ENCODE measurements at places on chromosomes 6 and 20. TPM values are rescaled to one million over a fixed set of nuclear protein-coding genes. Genes with fewer than 3 reads are reported as not detected.

Gene SLC2A10
- 0.07 TPM for total RNA-seq

Gene TULP1
- not detected for total RNA-seq

DNA sequence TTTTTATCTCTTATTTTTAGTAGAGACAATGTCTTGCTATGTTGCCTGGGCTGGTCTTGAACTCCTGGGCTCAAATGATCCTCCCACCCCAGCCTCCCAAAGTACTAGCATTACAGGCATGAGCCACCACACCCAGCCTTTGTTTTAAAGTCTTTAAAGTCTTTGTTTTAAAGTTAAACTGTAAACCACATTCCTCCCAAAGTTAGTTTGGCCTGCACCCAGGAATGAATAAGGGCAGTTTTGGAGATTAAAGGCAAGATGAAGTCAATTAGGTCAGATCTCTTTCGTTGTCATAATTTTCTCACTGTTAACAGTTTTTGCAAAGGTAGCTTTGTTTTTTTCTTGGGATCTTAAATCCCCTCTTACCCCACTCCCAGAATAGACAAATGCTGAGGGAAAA is 63.8 kb downstream of the UBR2 start:
- no peak for DNase-seq

DNA sequence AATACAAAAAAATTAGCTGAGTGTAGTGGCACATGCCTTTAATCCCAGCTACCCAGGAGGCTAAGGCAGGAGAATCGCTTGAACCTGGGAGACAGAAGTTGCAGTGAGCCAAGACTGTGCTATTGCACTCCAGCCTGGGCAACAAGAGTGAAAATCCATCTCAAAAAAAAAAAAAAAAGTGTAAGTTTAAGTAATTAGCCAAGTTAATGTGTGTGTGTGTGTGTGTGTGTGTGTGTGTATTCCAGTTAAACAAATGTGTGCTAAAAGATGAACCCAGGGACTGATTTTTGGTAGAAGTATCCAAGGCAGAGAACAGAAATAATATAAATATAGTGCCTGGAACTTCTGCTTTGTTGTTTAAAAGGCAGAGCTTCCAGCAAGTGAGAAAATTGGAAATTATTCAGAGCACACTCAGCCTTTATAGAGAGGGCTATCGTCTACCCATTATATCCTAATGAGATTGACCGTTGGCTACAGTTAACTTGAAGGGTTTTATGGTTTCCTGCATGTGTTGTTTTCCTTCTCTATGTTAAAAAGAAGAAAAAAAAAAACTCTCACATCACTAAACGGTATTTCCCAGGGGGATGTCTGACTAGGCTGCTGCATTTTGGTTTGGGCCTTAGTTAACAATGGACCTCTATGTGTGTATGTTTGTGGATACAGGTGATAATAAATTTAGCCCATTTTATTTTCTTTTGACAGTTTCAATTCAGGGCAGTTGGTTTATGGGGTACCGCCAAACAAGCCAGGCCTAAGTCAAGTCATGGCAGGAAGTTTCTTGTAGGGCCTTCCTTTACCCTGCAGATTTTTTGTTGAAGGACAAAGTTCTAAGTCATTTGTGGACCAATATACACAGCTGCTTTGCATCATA is 9.8 kb downstream of the SOX4 start:
- no peak for DNase-seq

DNA sequence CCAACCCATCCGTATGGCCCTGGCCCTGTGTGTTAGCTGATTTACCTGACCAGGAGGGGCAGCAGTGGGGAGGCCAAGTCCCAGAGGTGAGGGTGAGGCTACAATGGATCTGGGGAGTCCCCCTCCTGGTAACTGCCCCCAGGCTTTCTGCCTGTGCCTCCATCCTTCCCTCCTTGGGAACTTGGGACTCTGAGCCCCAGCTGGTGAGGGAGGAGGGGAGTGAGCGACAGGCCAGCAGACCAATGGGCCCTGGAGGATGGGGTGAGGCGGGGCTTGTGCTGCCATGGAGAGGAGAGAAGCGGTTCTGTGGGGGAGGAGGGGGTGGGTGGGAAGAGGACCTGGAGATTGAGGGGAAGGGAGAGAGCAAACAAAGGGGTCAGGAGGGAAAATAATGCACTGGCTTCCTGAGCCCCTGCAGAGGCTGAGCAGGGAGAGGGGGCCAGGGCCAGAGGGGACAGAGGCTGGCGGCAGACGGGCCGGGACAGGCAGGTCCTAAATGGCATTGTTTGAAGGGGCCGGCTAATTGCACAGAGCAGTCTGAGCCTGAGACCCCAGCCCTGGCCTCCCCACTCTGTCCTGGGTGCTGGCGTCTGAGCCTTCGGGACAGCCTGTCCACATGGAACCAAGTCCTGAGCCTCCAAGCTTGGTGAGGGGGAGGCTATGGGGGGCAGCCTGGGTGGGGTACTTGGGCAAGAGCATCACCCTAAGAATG is 17.5 kb downstream of the DNMT3B start:
- no peak for DNase-seq

Gene ANKRD66
- not detected for total RNA-seq

GRCh38 chr20:1555952-1556351 is 1.6 kb downstream of the SIRPD start:
- no peak for DNase-seq

Gene TRIM31
- not detected for total RNA-seq

DNA sequence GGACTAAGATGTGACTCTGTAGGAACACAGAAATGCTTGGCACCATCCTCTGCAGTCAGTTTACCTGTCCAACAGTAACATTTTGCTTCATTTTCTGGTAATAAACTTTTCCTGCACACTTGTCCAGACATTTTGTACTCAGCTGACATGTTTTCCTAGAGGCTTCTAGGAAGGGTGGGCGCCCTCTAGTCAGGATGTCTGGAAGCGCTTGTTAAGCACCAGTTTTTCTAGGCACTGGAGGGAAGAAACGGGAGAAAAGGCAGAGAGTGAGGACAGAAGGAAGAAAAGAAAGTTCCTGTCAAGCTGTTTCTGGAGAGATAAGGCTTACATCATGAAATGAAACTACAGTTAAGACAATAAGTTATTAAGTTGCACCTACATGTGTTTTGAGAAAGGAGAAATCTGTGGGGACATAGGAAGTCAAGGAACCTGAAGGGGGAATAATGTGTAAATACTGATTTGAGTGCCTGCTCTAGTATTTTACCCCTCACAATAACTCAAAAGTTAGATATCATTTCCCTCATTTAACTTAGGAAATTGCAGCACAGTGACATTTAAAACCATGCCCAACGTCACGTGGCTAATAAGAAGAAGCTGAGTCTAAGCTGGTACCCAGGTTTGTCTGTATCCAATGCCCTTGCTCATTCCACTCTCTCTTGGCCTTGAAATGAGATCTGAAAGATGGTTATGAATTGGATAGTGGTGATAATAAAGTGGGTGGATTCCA is 42.7 kb upstream of the TNFRSF21 start:
- no peak for DNase-seq

DNA sequence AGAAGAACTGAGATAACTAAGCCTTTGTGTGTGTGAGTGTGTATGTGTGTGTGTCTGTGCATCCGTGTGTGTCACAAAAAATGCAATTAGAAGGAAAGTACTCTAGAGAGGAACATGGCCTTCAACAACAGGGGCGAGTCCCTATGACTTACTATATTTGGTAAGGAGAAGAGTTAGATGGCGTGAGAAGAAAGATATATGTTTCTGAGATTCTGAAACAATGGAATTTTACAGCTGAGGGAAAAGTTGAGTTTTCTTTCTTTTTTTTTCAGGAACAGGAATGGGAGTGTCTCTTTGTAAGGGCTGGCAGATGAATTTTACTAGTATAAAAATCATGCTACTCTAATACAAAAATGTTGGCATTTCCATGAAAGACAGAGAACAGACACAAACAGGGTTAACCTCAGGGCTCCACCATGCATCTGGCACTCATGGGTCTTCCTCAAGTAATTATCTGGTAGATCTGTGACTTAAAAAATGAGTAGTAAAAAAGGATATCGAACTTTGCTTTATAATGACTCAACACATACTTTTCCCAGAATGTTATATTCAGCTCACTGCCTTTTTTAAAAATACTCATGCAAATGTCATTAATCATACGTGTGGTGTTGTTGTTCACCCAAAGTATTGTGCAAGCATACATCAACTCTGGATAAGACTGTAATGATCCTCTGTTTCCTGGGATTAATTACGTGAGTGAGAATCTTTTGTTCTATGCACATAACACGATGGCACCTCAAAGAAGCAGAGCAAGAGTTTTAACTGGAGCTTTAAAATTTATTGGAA is 12.8 kb upstream of the SASH1 start:
- no peak for DNase-seq

GRCh38 chr6:81988871-81989270 is 236.4 kb upstream of the TENT5A start:
- DNase-seq, result no peak

DNA sequence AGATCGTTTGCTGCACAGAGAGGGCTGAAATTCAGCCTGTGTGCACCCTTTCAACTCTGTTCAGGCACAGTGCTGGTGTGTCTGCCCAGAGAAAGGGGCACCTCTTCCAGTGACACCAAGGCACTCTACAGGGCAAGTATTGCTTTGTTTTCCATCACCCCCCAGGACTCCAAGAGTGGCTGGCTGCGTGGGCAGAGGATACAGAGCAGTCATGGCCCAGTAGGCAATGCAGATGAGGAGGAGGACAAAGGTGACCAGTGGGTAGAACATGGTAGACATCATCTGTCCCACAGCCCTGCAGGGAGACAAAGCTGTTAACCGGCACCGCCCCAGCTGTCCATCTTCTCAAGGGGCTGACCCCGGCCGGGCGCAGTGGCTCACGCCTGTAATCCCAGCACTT is 6.7 kb upstream of the NEU1 start:
- no peak for DNase-seq

GRCh38 chr6:33672808-33673207 is 38.7 kb downstream of the UQCC2 start:
- no peak for DNase-seq

DNA sequence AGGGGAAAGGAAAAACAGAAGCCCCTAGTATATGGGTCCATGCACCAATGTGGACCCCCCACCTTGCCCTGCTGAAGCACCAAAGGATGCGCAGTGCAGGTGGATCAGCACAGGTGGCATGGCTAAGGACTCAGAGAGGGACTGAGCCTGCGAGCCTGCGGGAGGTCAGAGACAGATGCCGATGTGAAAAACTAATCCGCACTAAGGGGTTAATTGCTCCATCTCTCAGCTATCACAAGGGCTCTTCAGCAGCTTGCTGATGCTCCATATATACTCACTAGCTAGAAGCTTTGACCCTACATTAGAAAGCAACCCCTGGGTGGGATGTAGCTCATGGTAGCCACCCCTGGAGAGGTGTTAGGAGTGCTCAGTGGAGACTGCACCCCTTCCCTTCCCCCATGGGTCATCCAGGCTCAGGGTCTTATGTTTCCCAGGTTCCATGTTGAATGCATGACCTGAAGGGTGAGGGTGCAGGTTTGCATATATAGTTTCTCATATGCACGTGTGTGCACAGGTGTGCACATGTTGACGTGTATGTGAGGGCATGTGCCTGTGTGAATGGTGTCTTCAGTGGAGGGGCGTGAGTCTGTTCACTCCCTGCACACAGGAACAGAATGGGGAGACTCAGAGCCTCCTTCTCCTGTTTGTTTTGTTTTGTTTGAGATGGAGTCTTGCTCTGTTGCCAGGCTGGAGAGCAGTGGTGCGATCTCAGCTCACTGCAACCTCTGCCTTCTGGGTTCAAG is 13.4 kb upstream of the IP6K3 start:
- no peak for DNase-seq

DNA sequence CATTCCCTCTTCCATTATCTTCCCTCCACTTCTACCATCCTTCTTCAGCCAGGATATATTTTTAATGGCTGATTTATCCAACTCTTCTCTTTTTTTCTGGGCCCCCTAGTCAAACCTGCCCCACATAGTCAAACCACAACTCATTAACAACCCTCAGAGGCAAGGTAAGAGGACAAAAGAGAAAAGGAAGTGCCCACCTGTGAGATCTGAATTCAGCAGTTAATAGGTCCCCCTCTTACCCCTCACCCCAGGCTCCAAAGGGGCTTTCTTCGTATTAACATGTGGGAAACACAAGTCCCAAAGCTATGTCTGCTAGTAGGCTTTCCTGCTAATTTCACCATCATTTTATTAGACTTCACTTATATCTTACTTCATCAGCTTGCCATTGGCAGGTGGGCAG is 44.1 kb upstream of the TSPYL1 start:
- DNase-seq, result no peak

Gene BTBD3
- 9.4 TPM for total RNA-seq

- DNase-seq, result no peak
Measured at GRCh38 chr20:46872328-46873211, 22.1 kb upstream of the EYA2 start.

Gene ZBTB46
- total RNA-seq, result 8.2 TPM

DNA sequence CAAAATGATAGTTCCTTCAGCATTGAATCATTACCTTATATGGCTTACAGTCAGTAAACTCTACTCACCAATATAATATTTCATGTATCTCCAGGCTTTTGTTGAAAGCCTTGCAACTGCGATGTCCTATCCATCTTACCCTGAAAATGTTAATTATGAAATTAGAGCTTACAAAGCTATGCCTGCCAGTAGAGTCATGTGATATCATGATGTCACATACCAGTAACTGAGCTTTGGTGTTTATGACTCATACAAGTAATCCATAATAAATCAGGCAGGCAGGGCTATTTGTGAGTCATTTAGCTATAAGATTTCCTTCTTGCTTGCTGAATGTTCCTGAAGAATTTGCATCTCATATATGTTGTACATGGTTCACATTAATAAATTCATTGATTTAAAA is 44.9 kb upstream of the FAM83B start:
- DNase-seq, result no peak

- DNase-seq, result peak; percentile 66
Measured at GRCh38 chr6:38057994-38058393, 238.5 kb downstream of the ZFAND3 start.

Gene MAS1
- not detected for total RNA-seq

- peak; percentile 32 for DNase-seq
Measured at GRCh38 chr6:5214570-5215052, 46.1 kb downstream of the LYRM4 start.

DNA sequence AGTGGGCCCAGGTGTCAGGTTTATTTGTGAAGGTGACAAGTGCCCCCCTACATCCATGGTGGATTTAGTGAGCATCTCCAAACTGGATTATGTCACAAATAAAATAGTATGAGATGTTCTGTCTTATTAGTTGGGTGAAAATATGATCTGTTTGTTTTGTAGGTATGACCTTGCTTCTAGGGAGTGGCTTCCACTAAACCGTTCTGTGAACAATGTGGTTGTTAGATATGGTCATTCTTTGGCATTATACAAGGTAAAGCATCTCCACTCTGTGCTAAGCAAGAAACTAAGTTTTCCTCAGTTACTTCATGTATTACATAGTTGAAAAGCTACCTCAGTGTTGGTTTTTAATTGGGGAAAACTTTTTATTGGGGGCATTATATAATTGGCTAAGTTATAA is 88.4 kb downstream of the ATRN start:
- no peak for DNase-seq

Gene ALDH5A1
- 8.0 TPM for total RNA-seq

Gene SRMS
- not detected for total RNA-seq

Gene CCDC170
- total RNA-seq, result not detected

All from activated T-cell treated with anti-CD3 and anti-CD28 coated beads, Interleukin-2, amount 50 U/mL, for 72 hours (primary cell).